Omental fat pad (tissue), 4 donors: ENCODE measurements at places on chromosomes 16 and 17. TPM values are rescaled to one million over a fixed set of nuclear protein-coding genes. Genes with fewer than 3 reads are reported as not detected.

Gene ZNF423
- 22.9 TPM for total RNA-seq

Gene FAM234A
- total RNA-seq: 61.1 TPM

DNA sequence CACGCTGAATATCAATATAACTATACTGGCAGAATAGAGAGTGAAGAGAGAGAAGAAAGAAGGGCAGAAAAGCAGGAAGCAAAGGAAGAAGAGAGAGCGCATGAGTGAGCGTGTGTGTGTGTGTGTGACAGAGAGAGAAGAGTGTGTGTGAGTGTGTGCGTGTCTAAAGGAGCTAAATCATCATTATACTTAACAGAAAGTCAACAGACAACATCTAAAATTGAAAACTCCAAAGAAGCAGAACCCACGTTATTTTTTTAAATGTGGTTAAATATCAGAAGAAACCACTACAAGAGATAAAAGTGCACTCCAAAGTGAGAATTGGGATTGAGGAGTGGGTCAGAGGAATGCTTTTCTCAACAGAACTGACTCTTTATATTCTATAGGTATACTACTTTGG is 77.2 kb downstream of the BRIP1 start:
- DNase-seq: no peak

DNA sequence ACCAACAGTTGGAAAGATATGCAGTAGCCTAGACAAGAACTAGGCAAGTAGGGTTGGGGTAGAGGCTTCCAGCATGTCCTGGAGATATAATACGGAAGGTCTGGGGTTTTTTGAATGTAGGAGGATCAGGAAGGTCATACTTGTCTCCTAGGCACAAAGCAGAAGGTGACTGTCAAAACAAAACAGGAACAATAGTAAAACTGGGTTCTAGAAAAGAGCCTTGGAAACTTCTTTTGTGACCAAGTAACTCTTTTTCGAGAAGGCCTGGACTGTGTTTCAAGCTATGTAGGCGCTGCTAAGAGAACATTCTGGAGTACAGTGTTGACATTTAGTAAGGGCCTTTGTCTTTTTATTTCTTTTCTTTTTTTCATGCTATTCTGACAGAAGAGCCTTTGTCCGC is 26.9 kb upstream of the TENT4B start:
- no peak for DNase-seq

DNA sequence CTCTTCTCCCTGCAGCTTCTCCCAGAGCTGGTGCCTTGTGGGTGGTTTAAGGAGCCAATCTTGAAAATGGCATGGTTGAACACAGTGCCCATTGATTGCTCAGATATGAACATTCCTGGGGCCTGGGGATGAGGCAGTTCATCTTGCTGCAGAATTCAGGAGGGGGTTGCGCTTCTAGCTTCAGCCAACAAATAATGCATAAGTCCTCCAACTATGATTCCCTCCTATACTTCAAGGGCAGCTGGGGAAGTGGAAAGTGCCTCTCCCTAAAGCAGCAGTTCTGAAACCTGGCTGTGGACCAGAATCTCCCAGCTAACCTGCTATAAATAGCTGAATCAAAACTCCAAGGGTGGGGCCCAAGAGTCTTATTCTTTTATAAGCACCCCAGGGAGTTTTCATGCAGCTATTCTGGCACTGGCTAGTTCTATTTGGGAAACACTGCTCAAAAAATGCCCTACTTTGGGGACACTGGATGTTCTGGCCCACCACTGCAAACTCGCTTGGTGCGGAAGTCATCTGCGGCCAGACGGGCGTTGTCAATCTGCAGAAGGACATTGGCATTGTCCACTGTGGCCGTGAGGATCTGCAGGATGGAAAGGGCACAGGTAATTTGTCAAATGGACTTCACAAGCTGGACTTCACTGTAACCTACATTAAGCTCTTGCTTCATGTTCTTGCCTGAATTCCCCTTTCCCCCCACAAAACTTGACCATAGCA is 130.3 kb downstream of the CCDC144A start:
- no peak for DNase-seq

DNA sequence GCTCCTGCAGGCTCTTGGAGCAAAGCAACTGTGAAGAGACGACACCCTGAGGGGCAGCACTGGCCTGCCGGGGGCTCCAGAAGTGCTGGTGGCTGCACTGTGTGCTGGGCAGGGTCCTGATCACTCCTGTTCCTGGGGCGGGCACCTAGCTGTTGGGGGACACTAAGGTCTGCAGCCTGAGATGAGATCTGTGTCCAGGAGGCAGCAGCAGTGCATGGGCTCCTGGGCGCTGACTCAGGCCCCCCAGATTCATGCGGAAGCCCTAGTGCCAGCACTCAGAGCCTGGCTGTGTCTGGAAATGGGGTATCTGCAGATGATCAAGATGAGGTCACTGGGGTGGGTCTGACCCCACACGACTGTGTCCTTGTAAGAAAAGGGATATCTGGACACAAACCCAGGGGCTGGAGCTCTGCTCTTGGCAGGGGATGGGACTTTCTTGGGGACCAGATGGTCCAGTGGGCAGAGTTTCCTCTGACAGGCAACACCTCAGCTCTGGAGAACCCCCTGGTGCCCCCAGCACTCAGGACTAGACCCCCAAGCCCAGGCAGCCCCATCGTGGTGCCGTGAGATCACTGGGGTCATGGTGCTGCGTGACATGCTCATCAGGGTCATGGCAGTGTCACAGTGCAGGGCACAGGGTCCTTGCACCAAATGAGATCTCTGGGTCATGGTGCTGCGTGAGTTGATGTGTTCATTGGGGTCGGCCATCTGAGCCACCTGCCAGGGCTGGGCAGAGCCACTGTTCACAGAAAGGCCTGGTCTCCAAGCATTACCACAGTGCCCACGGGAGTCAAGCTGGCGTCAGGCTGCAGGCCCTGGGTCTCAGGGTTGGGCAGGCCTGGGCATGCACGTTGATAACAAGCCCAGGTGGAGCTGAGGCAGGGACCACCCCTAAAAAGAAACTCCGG is 9.5 kb downstream of the FAAP100 start:
- no peak for DNase-seq

Gene ZNF778
- 9.8 TPM for total RNA-seq

GRCh38 chr17:49509588-49509917 is 14.5 kb downstream of the NGFR start:
- DNase-seq: no peak

DNA sequence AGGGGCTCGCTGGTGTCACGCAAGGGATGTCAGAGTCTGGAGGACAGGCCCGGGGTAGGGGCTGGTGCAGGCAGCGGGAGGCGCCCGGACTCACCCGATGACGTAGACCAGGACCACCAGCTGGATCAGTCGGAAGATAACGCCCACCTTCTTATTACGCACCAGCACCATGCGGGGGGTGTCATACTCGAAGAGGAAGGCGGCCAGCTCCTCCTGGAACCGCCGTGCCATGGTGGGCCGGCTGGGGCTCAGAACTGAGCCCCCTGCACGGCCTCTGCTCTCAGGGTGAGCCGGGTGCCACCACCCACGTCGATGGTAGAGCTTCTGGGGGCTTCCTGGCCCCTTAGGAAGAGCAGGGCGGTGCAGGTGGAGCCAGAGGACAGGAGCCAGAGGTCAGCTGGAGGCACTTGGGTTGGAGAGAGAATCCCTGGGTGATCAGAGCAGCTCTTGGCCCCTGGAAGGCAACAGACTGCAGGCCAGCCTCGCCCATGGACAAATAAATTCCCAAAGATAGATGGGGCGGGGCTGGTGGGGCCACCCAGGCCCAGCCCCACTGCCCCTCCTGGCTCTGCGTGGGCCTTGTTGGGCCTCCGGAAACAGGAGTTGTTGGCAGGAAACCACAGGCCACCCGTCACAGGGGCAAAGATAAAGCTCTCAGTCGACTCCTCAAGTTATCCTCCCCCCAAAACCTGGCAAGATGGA is at the start of gene P2RX1:
TSS of gene P2RX1 (minus strand) at position 471 of the 702 bp plus-strand sequence. CDS start at position 231, 240 bp downstream.
- no peak for DNase-seq

GRCh38 chr17:32357615-32358014 is 7.7 kb downstream of the ZNF207 start:
- no peak for DNase-seq

DNA sequence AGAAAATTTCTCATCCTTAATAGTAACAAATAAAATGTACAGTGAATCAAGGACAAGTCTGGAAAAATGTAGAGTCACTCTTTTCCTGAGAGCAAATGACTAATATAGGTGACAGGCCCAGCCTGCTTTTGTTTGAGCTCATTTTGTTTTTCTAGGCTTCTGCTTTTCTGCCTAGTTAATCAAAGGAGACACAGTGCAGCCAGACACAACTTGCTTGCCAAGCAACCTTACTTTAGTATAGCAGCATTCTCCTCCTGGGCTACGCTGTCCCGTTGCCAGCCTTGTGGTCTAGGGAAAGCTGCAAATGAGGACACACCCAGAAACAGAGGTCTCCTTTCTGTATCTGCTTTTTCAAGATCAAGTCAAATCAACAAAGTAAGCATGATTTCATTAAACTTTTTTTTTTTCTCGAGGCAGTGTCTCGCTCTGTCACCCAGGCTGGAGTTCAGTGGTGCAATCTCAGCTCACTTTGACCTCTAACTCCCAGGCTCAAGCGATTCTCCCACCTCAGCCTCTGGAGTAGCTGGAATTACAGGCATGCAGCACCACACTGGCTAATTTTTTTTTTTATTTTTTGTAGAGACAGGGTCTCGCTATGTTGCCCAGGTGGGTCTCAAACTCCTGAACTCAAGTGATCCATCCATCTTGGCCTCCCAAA is 17.2 kb downstream of the GINS3 start:
- DNase-seq: no peak

- DNase-seq: no peak
Observed at GRCh38 chr17:17922070-17922614, 50.1 kb downstream of the TOM1L2 start.

DNA sequence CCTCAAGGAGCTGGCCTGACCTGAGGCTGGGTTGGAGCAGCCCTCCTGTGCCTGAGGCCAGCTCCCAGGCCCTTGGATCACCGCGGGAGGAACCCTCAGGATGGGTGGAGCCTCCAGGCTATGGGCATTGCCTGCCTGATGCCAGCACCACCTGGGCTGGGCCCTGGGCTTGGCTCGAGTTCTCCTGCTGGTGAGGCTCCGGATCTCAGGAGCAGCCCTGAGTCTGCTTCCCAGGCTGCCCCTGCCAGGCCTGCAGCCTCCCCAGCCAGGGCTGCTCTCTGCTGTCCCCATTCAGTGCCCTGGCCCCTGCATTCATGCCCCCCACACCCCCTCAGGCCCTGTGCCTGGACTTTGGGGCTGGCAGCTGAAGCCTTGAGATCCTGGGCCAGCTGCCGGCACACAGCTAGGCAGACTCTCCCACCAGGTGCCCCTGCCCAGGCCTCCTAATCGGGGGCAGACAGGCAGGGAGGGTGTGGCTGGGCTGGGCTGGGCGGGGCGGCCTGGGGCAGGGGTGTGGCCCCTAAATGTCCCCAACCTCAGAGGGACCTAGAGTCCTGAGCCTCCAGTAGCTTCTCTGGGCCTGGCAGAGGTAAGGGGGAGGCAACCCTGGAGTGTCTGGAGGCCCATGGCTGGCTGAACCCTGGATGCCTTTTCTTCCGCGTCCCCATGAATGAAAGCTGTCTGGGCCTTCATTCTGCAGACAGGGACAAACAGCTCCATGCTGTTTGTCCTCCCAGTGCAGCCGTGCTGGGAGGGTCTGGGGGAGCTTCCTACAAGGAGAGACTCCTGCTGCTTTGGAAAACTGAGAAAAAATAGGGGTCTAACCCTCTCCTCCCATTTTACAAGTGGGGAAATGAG is 1.1 kb upstream of the PIGQ start:
- no peak for DNase-seq

GRCh38 chr16:53320992-53321391 is 113.3 kb upstream of the RBL2 start:
- no peak for DNase-seq

- no peak for DNase-seq
Observed at GRCh38 chr16:79192904-79193303, 407.6 kb downstream of the MAF start.

- no peak for DNase-seq
Observed at GRCh38 chr17:82452162-82452561, 1.6 kb upstream of the CYBC1 start.

- DNase-seq: no peak
Observed at GRCh38 chr17:45016237-45016636, 35.2 kb downstream of the DCAKD start.

GRCh38 chr17:34771891-34772290 is 189.4 kb downstream of the CCT6B start:
- DNase-seq: no peak
